Upper lobe of left lung (tissue), 6 donors: ENCODE measurements at places on chromosomes 12 and 14. TPM values are rescaled to one million over a fixed set of nuclear protein-coding genes. Genes with fewer than 3 reads are reported as not detected.

Gene MGST1
- total RNA-seq: 258 TPM

Gene LETMD1
- total RNA-seq: 43.4 TPM

Gene RAB15
- total RNA-seq: 18.6 TPM

Gene HELB
- total RNA-seq: 3.2 TPM

Gene AKT1
- 174 TPM for total RNA-seq

Gene TMEM233
- total RNA-seq: 0.11 TPM

Gene OR6C76
- total RNA-seq: not detected

Gene CLEC7A
- total RNA-seq: 87.8 TPM

Gene NR1H4
- 0.09 TPM for total RNA-seq

Gene RNF212B
- not detected for total RNA-seq

Gene SCARB1
- 23.0 TPM for total RNA-seq

Gene TTC6
- 5.2 TPM for total RNA-seq

Gene HOXC9
- 0.17 TPM for total RNA-seq

- DNase-seq: no peak
Observed at GRCh38 chr12:10289005-10289754, 18.5 kb upstream of the KLRD1 start.

DNA sequence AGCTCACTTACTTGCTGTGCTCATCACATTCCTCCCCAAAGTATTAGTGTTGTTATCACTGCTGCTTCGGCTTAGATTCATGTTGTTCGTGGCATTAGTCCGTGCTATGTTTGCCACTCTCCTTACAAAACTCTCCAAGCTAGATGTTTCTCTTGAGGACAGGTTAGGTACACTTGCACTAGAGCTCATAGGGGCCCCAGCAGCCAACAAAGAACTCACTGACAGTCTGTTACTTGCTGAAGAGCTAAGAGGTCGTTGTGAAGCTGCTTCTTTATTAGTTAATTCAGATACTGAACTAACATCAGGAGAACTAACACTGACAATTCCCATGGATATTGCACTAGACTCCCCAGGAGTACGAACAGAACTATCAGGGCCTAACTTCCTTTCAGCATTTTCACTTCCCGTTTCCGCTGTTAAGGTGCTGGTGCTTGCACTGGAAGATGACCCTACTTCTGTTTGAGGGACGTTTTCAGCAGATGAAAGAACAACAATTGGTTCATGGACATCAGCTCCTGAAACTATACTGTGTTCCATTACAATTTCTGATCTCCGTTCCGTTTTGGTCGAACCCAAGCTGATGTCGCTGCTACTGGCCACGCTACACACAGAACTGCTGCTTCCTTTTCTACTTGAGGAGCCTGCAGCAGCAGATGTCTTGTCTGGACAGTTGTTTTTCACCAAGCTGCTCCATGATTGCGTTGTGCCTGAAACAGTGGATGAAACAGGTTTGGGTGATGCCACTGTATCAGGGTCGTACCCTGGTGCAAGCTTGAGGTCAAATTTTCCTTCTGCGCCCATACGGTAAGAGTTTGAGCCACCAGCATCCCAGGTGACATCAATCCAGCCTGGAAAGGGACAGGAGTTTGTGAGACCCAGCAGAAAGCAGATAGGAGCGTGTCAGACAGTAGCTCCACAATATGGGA lies 78.7 kb downstream of the HECTD1 start:
- DNase-seq: no peak

- DNase-seq: no peak
Observed at GRCh38 chr12:14930299-14930698, 8.0 kb downstream of the ERP27 start.

DNA sequence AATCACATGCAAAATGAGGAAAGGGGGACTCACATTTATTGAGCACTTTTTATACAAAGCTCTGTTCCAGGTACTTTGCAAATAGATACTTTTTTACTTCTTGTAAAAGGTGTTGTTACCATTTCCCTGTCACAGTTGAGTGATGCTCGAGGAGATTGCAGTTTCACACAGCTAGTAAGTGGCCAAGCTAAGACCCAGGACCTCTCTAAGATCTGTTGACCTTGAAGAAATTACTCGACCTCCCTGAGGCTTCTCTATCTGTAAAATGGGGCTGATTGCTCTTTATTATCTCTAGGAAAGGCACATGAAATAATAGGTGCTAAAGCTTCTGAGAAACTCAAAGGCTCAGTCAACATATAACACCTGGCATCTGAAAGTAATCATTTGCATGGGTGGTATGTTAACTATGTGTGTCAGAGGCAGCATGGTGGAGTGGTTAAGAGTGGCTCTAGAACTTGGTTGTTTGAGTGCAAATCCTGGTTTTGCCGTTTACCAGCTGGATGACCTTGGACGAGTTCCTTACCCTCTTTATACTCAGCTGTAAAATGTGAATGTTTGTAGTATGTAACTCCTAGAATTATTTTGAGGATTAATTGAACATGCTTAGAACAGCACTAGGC lies 41.5 kb downstream of the IFT81 start:
- no peak for DNase-seq

DNA sequence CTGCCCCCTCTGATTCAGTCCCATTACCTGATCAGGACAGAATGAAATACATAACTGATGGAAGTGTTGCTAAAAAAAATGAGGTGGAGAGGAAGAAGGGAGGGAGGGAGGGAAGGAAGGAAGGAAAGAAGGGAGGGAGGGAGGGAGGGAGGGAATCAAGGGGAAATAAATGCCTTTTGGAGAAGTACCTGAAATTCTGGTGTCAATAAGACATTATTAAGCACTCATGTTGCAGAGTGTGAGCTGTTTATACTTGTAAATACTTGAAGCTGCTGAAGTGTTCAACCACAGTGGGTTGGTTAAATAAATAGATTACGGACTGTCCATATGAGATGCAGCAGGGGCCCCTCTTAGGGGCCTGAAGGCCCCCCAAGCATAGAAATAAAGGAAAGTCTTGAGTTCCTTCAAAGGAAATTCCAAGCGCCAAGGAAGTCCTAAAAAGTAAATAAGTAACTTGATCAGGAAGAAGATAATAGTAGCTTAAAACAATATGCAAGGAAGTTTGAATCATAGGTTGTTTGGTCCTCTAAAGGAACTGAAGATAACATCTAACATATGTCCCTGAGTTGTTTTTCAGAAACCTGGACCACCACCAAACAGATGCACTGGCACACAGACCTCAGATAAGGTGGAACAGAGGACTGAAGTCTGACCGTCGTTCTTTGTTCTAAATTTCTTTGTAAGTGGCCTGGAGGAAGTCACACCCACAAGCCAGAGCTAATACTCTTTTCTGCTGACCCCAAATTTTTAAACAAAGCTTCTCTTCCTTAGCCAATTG lies 110.8 kb downstream of the SEC23A start:
- DNase-seq: no peak

DNA sequence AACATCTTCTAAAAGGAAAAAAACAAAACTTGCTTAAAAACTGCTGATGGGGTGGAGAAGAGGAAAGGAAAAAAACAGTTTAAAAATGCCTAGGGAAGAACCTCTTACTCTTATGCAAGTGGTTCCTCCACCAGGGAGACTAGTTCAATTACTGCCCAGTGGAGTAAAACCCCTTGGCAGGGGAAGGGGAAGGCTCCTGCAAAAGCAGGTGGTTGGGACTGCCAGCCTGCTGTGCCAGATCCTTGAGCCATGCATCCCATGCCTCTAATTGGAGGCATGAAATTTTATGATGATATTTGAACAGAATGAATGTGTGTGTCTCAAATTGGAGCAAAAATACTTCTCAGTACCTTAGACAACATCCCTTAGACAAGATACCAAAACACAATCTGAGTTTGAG lies 118.8 kb downstream of the FSCB start:
- DNase-seq: no peak

GRCh38 chr14:72033365-72033764 lies 101.1 kb downstream of the RGS6 start:
- no peak for DNase-seq

- DNase-seq: no peak
Observed at GRCh38 chr12:69274861-69275260, 35.5 kb downstream of the CPSF6 start.

GRCh38 chr12:100643246-100643645 lies 69.8 kb downstream of the GAS2L3 start:
- DNase-seq: no peak

GRCh38 chr12:46159309-46159901 lies 109.4 kb downstream of the SLC38A1 start:
- no peak for DNase-seq

GRCh38 chr12:39354955-39355354 lies 88.0 kb downstream of the KIF21A start:
- no peak for DNase-seq

DNA sequence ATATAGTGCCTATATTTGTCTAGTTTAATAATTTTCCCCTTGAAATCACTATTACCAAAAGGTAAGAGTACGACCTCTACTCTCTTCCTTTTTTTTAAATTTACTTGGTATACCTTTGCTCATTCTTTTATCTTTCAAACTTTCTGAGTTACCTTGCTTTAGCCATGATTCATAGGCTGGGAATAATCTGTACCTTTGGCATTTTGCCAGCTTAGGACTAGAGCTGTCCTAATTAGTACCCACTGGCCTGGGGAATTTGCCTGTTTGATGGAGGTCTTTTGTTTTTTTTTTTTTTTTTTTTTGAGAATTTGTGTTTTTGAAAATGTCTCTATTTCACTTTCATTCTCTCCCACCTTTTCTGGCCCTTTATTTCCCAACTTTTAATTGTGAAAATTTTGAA lies 8.7 kb upstream of the SLC4A8 start:
- DNase-seq: no peak

- DNase-seq: no peak
Observed at GRCh38 chr14:104524726-104525125, 54.8 kb upstream of the C14orf180 start.

GRCh38 chr12:77294016-77294415 lies 228.6 kb upstream of the E2F7 start:
- no peak for DNase-seq

DNA sequence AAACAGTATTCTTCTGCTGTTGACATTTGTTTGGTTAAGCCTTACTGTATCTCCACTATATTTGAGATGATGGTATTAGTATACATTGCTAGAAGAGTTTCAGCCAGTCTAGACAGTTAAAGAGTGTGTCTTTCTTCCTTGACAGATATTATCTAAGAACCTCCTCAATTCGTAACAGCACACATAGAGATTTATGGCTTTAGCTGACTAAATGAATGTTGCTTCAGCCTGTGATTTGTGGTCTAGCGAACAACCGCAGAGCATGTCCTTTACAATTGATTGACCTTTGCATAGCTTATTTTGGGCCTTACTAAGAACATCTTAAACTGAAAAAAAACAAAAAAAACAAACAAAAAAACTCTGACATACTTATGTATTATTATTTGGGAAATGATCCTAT lies 122.2 kb downstream of the DAAM1 start:
- DNase-seq: no peak

- no peak for DNase-seq
Observed at GRCh38 chr14:64012720-64013119, 159.9 kb downstream of the SYNE2 start.

GRCh38 chr12:67456431-67456901 lies 187.3 kb downstream of the CAND1 start:
- DNase-seq: no peak

GRCh38 chr12:76708296-76708695 lies 55.6 kb upstream of the ZDHHC17 start:
- no peak for DNase-seq

DNA sequence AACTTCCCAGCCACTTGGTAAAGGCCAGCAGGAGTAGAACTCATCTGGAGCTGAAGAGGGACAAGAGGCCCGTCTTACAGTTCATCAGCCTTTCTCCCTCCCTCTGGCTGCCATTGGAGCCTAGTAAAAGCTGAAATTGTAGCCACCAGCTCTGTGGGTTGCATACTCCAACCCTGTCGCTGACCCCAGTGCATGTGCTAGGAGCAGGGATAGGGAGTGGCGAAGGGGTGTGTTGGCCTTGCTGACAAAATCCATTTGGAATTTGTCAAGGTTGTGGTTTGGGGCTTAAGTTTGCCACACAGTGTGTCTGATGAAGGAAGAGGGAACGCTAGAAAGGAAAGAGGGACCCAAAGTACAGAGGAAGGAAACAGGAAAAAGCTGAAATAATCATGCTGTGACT lies 4.0 kb upstream of the ARF3 start:
- no peak for DNase-seq

DNA sequence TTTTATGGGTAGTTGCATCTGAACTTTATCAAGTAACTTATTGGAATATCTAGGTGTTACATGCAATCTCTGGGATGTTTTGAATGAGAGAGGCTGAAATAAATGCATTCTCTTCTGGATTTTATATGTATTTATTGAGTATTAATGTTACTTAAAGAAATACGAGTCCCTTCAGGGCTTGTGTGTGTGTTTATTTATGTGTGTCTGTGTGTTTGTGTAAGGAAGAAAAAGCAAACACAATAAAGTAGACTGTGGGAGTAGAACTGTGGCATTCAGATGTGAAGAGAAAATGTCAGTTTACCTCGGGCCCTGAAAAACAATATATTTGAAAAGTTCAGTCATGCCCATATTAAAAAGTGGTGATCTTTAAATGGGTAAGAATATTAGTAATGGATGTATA lies 250.5 kb downstream of the RPL10L start:
- no peak for DNase-seq

DNA sequence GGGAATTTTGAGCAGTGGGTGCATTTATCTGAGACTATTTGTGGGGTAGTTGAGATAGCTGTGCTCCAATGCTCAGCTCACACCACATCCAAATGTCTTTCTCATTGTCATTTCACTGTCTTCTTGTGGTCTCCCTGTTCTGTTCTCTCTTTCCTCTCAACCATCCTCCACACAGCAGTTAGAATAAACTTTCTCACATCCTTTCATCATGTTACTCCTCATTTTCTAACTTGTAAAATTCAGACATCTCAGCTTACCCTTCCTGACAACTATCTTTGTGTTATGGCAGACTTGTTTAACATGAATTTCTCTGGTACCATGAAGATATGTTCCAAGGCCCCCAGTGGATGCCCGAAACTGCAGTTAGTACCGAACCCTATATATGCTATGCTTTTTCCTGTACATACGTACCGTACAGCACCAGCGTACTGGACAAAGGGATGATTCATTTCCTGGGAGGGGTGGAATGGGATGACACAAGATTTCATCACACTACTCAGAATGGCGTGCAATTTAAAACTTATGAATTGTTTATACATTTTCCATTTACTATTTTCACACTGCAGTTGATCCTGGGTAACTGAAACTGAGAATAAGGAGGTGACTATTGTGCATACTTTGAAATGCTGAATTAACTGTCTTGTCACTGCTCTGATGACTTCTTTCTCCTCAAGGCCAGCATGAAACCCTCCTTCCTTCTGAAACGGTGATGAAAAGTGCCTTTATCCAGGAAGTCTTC lies 177.1 kb upstream of the SLC38A2 start:
- DNase-seq: no peak

GRCh38 chr14:77554816-77555599 lies 56.4 kb upstream of the ISM2 start:
- peak; percentile 21 for DNase-seq

GRCh38 chr14:58465421-58465820 lies 37.9 kb downstream of the KIAA0586 start:
- no peak for DNase-seq

DNA sequence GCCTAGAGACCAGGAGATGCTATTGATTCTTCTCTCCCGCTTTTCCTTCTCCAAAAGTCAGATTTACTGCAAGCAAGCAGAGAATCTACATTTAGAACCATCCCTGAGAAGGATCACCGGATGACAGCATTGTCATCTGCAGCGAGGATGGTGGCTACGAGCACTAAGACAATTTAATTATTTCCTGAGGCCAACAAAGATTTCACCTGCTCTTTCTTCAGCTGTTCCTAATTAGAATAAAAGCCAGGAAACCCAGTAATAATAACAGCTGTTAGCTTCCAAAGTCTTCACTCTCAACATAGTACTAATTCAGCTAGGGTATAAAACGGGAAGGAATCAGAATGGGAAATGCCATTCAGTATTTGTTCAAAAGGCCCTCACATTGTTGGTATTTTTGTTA lies 53.3 kb downstream of the TMTC1 start:
- no peak for DNase-seq

- DNase-seq: no peak
Observed at GRCh38 chr14:72118841-72119240, 186.6 kb downstream of the RGS6 start.
